Activated CD4-positive, alpha-beta T cell treated with anti-CD3 and anti-CD28 coated beads for 1 hour (primary cell): ENCODE measurements at places on chromosomes 7 and 10.

- peak; percentile 13 for DNase-seq
These were observed 1.9 kb upstream of the ARL4A start for GRCh38 chr7:12685550-12685949.

DNA sequence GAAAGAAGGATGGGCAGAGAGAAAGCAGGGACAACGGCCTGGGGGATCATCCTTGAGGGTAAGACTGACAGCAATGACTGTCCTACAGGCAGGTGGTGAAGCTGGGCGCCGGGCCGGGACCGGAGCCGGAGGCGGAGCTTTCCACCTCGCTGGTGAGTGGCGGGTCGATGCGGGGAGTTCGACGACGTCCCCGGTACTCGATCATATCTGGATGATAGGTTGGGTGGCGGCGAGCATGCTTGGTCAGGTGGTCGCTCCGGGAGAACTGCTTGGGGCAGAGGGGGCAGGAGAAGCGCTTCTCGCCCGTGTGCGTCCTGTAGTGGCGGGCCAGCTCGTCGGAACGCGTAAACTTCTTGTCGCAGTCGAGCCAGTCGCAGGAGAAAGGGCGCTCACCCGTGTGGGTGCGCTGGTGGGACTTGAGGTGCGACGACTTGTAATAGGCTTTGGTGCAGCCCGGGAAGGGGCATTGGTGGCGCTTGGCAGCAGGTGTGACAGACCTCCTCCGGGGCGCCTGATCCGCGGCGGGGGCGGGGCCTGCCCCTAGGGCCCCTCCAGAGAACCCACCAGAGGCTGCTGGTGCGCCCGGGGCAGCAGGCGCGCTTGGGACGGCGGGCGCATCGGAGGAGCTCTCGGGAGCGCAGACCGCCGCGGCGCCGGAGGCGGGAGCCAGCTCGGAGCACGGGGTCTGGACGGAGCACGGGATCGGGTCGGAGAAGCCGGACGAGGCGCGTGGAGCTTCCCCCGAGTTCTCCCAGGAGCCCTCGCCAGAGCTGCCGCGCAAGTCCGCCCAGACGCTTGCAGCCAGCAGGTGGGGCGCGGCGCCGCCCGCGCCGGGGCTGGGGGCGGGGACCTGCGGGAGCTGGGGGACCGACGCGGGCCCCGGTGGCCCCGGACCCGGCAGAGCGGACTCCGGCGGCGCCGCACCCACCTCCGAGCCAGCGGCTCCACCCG, 752 bp downstream of the KLF14 start:
- DNase-seq: no peak

DNA sequence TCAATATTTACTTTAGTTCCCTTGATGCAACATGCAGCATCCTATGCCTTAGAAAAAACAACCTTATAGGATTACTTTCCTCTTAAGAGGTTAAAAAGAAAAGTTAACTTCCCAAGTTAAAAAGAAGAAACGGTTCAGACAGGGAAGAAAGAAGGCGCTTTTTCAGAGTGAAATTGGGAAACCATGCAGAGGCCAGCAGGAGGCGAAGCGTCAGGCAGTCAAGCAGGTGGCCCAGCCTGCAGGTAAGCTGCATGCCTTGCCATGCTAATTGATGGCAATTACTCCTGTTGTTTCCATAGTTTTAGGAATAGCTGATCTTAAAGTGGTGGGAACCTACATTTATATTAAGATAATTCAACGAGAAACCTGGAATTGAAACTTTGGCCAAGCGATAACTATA, 302.6 kb upstream of the SP4 start:
- no peak for DNase-seq

DNA sequence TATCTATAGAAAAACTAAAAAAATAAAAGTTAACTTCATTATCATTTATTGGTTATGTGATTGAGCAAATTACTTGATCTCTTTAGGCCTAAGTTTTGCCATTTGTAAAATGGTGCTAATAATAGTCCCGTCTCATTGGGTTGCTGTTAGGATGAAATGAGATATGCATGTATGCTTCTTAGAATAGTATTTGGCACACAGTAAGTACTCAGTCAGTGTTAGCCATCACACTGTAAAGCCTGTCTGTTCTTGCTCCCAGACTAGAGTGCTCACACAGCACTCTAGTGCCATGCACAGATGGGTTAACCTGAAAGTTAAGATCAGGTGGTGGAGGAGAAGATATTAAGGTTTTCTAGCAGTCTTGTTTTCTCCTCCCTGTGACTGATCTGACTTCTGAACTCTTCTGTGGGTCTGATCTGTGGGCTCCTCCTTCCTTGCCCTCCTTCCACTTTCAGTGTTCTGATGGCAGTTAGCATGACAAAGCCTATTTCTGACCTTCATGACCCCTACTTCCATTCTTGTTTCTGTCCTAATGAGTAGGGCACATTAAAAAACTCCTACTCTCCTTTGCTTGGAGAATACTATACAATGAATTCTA, 167.5 kb downstream of the RNLS start:
- no peak for DNase-seq
